ENCODE measurements at places on chromosomes 4 and X.
A peak's percentile ranks its signal among the peaks of the same experiment; 100 is the strongest.

GRCh38 chrX:150446151-150446550 is 83.0 kb downstream of the MAMLD1 start:
- no peak for DNase-seq

DNA sequence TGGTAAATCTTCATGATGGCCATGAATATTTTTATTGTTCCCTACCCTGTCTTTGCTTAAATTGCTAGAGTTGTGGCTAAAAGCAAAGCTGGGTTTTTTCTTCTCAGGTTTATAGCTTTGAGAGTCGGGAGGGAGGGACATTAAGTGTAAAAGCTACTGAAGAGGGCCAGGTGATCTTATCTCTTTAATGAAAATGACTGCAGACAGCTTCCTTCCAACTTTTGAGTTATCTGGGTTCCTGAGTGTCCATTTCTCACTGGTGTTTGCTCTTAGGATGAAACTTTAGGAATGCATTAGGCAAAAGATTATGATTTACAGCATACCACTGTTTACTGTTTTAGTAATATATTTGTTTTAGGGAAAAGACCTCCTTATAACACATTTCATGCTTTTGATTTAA is 187.7 kb downstream of the SHROOM3 start:
- no peak for DNase-seq

GRCh38 chr4:188701952-188702351 is 562.7 kb downstream of the TRIML1 start:
- no peak for DNase-seq

GRCh38 chr4:24769571-24769970 is 25.8 kb upstream of the SOD3 start:
- no peak for DNase-seq

GRCh38 chr4:172393220-172393619 is 580.0 kb downstream of the GALNTL6 start:
- DNase-seq, result no peak

- no peak for DNase-seq
These were observed 67.9 kb downstream of the FAM47C start for GRCh38 chrX:37075892-37076595.

GRCh38 chr4:19657856-19658255 is 593.8 kb upstream of the SLIT2 start:
- DNase-seq, result no peak

DNA sequence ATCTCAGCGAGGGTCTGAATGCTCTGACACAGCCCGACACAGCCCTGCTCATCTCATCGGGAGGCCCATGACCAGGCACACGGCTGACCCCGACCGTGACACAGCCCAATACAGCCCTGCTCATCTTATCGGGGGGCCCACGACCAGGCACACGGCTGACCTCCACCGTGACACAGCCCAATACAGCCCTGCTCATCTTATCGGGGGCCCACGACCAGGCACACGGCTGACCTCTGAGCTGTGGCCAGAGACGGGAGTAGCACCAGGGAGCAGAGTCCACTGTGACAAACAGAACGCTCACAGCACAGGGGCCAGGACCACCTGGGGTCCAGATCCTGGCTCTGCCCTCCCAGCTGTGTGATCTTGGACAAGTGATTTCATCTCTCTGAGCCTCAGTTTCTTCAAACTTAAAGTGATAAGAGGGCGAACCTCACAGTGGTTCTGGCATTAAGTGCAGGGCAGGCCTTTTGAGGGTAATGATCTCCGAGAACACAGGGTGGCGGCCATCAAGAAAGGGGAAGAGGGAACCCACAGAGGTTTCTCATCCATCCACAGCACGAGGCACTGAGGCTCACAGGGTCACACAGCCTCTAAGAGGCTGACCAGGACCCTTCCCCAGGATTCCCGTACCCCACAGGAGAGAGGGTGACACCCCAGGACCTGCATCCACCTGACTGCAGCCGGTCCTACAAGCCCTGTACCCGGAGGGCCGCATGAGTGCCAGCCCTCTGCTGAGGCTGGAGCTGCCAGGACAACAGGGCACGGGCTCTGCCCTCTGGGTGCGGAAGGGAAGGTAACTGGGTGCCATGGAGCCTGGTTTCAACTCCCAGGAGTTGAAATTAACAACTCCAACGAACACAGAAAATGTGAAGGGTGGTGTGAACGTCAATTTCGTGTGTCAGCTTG is 60.1 kb downstream of the WFS1 start:
- DNase-seq, result no peak

DNA sequence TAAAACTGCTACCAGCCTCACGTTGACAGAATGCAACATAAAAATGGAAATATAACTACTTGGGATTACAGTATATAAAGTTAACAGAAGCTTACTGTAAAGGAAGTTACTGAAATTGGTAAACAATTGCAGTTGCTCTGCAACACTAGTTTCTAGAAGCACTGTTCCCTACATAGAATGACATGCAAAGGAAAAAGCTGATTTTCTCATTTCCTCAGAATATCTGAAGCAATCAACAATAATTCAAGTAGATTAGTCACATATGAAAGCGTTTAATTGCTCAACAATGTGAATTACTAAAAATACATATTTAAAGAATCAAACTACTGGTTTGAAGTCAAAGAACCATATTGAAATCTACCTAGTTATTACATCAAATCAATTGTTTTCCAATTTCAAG is 31.8 kb downstream of the PDGFC start:
- no peak for DNase-seq

- DNase-seq, result no peak
These were observed 54.2 kb downstream of the MOSPD2 start for GRCh38 chrX:14927401-14927800.

- DNase-seq, result peak; percentile 51
These were observed 34.7 kb upstream of the SPON2 start for GRCh38 chr4:1207157-1207470.

DNA sequence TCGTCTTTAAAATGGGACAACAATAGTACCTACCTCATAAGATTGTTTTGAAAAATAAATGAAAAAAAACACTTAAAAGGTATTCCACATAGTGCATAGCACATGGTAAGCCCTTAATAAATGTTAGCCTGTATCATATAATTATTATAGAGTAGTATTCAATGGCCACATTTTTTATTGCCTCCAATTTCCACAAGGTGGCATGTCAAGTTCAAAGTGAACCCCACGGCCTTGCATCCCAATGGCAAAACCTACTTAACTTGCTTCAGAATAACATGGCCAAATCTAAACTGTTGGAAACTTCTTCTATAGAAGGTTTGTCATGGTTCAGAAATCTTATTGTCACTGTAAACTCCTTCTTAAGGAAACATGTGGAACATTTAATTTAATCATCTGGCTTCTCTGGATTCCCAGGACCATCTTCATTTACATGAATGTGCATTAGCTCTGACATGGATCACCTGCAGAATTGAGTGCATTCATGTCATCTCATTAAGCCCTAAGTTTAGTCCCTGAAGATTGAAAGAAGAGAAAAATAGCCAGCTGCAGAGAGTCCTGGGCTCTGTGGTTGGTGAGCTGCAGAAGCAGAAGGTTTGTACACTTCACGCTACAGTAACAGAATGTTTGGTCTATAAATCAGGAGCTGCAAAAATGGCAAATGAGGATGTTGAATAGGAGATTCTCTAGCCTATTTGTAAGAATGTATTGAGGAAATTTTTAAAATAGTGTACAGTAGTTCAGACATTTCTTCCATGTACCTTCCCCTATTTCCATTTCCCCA is 61.0 kb downstream of the ANXA3 start:
- DNase-seq, result no peak

DNA sequence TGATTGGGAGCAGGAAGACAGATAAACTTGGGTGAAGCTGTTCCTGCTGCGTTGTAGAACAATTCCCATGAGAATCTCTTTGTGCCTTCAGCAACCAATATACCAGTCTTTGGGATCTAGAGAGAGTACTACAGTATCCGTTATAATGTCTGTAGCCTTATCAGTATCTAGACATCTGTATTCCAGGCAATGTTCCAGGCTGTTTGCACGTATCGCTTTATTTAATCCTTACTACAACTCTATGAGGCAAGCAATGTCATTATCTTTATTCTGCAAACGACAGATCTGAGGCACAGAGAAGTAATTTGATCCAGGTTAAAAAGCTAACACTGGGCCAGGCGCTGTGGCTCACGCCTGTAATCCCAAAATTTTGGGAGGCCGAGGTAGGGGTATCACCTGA is 251.6 kb downstream of the ARHGAP24 start:
- no peak for DNase-seq

- no peak for DNase-seq
These were observed 1.5 kb upstream of the TLR7 start for GRCh38 chrX:12865359-12865758.

- DNase-seq, result no peak
These were observed 407.3 kb downstream of the FAT4 start for GRCh38 chr4:125722009-125722408.

DNA sequence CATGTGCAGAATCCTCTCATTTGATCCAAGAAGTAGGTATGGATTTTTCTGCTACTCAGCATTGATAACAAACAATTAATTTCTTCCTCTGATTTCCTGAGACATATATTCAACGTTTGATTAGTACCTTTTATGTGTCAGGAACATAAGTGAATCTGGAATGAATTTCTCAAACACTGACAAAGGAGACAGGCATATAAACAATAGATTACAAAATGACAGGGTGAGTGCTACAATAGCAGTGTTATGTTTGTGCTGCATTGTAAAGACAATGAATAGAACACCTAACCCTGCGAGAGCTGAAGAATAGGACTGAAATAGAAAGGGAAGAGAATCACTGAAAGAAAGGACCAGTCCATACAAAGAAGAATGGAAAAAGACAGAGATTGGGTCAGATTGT is 52.9 kb downstream of the ARHGAP24 start:
- DNase-seq, result no peak

DNA sequence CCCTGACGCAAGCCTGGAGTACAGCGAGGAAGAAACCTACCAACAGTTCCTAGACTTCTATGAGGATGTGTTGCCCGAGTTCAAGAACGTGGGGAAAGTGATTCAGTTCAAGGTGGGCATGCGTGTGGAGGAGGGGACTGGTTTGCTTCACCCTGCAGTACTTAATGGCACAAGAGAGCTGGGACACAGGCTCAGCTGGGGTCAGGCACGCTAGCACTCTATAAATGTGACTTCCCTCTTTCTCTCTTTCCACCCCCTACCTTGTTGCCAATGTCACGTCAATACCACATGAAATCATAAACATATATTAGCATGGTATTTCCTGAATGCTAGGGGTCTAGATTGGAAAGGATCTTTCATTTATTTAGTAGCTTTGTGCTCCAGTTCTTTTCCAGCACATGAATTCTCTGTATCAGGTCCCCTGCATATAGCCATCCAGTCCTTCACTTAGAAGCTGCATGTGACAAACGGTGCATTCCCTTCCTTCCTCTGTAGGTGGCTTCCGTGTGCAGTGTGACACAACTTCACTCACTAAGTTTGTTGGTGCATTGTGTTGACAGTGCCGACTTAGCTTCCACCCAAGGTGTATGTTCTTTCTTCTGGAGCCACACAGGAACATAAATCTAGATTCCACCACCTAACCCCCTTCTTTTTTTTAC is 25.6 kb downstream of the ZRSR2 start:
- no peak for DNase-seq

GRCh38 chr4:38673130-38673978 is 9.4 kb downstream of the KLF3 start:
- DNase-seq, result no peak

DNA sequence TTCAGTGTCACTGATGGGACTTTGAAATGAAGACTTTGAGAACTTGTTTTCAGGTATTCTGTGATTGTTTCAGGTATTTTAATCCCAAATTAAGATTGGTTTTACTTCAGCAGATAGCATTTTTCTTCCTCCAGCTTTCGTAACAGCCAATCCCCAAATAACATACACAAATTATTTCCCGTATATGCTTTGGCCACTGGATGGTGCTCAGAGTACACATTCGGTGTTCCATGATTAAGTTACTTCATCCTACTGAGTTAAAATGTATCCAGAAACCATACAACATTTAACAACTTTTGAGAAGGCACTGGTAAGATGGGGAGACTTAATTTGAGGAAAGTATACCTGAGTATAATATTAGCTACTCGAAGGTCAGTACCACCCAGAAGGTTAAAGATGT is 233.4 kb upstream of the FAM47A start:
- DNase-seq, result no peak

- DNase-seq, result no peak
These were observed 212.4 kb upstream of the TTC29 start for GRCh38 chr4:147157860-147158701.

DNA sequence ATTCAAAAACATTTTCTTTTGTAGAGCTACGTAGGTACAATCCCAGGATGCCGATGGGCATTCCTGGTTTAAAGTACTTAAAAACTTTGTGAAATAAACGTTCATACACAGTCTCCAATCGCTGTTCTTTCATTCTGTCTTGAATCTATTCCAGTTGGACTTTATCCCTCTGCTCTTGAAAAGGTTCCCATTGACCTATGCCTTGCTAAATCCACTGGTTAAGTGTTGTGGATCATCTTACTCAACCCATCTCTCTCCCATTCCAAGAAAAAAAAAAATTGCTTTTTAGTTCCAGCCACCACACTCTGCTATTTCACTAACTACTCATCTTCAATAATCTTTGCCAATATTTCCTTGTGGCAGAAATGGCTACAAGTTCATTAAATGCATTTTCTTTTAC is 542.3 kb upstream of the GRIA3 start:
- DNase-seq, result no peak

GRCh38 chr4:155342142-155342541 is 34.6 kb downstream of the MAP9 start:
- DNase-seq, result no peak

- DNase-seq, result no peak
These were observed 198.9 kb downstream of the ANK2 start for GRCh38 chr4:113248320-113248719.

DNA sequence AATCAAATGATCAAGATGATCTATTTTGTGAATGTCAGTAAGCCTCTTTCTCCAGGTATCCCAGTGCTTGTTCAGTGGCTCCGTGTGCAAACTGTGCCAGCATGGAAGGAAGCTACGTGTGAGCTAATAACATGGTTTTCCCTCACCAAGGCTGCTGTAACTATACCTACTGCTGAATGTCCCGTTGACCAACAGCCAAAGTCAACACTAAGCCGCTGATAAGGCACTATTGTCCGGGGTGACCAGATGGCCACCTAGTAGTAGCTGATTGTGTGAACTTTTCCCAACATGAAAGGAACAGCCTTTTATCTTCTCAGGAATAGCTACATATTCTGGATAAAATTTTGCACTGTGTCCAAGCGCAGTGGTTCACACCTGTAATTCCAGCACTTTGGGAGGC is 58.0 kb upstream of the ABCG2 start:
- DNase-seq, result no peak

DNA sequence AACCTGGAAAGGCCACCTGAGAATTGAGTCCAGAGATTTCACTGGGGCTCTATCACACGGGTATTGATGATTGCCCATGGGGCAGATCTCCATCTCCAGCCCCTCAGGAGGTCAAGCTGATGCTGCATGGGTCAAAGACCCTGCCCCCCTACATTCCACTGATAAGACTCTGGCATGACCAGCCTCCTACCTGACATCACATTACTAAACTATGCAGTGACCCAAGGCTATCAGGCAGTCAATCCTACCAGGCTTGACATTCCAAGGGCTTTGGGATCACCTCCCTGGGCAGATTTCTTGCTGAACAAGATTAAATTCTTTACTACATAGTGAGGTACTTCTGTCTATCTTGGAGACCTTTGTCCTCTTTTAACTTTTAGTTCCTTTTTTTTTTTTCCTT is 192.7 kb upstream of the STS start:
- no peak for DNase-seq

DNA sequence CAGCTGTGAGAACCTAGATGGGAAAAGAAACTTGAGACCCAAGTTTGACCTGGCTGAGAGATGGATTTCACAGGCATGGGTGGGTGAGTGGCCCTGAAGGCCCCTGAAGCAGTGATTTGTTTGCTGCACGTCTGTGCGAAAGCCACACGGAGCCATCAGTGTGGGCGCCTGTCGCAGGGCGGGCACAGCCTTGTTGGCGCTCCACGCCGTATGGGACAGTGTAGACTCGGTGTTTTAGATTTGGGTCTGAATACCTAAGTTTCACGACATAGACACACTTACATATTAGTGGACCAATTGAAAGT is 21.9 kb upstream of the UVSSA start:
- DNase-seq, result no peak
